Hepatic stellate cell (primary cell): ENCODE measurements at places on chromosomes 12 and 14.

- no peak for DNase-seq
Observed at GRCh38 chr12:6382371-6382770, 1.6 kb upstream of the LTBR start.

- no peak for DNase-seq
Observed at GRCh38 chr12:124759841-124760503, 103.7 kb downstream of the SCARB1 start.

GRCh38 chr12:106645074-106645421 is 62.2 kb downstream of the RFX4 start:
- no peak for DNase-seq

DNA sequence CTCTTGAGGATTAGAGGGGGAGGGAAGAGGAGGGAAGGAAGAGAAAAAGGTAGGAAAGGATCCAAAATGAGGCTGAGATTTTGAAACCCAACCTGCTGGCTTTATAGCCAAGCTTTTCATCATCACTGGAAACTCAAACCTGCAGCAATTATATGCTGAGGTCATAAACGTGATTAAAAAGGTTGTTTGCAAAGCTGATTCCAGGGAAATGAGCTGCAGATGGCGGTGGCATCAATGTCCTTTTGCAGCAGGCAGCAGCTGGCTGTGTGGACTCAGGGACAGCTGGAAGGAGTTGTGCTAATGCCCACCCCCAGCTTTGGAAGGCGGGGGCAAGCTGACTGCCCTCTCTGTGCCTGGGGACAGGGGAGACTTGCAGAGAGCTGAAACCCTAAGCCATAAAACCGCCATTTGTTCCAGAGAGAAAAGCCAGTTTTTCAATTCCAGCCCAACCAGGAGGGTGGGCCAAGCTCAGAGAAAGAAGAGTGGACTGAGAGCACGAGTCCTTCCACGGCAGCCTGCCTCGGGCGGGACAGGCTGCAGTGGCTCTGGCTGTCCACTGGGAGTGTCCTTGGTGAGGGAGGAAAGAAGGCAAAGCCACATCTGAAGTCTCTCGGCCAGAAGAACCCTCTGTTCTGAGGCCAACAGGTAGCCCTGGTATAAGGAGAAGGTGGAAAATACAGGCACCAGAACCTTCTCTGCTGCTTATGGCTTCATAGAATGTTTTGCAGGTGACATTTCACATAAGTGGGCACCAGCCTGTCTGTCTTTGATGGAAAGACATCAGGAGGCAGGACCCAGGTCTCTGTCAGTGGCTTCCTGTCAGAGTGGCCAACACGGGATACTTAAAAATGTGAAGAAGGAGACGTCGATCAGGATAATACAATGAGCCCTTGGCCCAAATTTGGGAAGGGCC is 90.7 kb downstream of the SINHCAF start:
- peak; percentile 65 for DNase-seq

DNA sequence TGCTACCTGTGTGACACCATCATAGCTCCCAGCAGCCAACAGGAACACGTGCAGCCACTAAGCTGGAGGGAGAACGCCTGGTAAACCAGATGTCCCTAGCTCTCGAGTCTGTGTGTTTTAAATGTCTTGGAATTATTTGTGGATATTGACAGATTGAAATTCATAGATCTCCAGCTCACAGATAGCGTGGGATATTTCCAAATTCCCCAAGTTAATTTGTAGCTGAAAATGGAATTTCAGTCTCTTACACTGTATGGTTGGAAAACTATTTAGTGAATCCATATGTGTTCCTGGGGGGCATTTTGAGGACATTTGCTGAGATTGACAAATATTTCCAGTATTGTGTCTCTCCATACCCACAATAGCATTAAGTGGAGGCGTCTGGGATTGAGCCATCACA is 618.6 kb upstream of the TMEM132C start:
- DNase-seq = no peak

DNA sequence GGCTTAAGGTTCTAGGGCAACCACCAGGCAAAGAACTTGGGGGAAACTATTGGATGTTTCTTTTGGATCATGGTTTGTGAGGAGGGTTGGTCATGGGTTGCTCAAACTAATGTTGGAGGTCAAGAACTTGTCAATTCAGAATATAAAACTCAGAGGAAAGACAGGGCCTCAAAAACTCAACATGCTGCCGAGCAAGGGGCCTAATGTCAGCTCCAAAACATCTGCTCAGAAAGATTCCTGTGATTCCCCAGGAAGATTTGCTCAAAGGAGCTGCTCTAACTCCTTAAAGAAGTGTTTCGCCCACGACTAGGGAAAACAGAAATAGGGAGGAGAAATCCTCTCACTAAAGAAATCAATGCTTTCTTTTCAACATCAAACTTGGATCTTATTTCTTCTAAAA is 3.7 kb upstream of the IGF1 start:
- DNase-seq = no peak

DNA sequence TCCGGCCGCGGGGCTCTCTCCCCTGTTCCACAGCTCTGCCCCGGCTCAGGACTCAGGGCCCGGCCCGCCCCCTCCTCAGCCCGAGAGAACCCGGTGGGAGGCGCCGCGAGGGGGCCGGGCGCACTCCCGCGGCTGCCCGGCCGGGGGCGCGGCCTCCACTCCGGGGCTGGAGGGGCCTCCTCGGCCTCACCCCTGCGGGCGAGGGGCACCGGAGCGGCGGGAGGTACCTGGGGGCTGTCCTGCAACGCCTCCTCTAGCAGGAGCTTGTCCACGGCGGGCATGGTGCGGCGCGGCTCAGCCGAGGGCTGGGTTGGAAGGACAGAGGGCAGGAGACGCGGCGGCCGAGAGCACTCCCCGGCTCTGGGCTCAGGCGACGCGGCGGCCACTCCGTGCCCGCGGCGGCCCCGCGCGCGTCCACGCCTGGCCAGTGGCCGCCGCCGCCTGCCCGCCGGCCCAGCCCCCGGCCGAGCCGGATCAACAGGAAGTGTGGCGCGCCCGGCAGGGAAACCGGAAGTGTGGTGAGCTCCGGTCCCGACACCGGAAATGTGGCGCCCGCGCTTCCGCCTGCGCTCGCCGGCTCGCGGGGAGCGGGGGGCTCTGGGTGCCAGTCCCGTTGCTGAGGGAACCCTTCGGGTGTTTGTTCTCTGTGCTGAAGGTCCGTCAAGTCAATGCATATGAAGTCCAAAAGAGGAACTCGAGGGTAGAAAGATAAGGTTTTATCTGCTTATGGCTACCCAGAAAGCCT is at the start of gene APPL2:
Gene APPL2 (minus strand): TSS at position 443 of the 745 bp plus-strand sequence. CDS start 162 bp downstream, at position 281.
- peak; percentile 92 for DNase-seq

- DNase-seq = no peak
Observed at GRCh38 chr12:117098361-117099217, 627 bp downstream of the TESC start.

DNA sequence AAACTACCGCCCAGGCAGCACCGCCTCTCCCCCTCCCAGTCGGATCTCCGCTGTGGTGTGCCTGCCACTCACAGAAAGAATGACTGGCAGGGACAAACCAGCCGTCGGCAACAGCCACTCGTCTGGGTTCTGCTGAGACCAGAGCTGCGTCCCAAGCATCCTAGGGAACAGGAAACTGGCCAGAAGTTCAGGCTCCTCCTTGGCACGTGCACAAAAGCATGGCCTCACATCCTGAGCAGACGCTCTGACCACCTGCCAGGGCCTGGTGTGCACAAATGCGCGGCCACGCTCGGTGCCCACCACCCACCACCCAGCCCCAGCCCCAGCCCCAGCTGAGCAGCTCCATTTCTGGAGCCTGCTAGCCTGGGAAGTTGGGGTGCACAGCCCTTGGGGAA is 214.8 kb downstream of the DPF3 start:
- no peak for DNase-seq
